ENCODE measurements at places on chromosomes 13 and 19. TPM values are rescaled to one million over a fixed set of nuclear protein-coding genes. Genes with fewer than 3 reads are reported as not detected.

DNA sequence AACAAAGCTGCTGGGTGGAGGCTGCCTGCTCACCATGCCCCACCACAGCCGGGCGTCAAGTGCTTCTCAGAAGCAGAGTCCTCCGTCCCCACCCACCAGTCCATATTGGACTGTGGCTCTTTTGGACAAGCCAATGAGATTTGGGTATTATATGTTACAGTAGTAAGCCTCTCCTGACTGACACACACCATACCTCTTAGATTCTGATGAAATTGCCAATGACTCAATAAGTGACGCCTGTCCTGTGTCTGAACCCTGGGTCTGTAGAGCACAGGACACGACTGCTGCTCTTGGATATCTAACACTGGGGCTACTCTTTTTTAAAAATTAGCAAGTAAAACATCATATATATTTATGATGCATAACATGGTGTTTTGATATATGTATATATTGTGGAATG, 44.8 kb upstream of the UBAC2 start:
- H3K4me3 ChIP-seq: no peak overlapping the region
- no peaks in the 10 kb centered on the region for H3K36me3 ChIP-seq
- peaks cover 9% of the 10 kb centered on the region for H3K27me3 ChIP-seq
- no peak overlapping the region for H3K27ac ChIP-seq

DNA sequence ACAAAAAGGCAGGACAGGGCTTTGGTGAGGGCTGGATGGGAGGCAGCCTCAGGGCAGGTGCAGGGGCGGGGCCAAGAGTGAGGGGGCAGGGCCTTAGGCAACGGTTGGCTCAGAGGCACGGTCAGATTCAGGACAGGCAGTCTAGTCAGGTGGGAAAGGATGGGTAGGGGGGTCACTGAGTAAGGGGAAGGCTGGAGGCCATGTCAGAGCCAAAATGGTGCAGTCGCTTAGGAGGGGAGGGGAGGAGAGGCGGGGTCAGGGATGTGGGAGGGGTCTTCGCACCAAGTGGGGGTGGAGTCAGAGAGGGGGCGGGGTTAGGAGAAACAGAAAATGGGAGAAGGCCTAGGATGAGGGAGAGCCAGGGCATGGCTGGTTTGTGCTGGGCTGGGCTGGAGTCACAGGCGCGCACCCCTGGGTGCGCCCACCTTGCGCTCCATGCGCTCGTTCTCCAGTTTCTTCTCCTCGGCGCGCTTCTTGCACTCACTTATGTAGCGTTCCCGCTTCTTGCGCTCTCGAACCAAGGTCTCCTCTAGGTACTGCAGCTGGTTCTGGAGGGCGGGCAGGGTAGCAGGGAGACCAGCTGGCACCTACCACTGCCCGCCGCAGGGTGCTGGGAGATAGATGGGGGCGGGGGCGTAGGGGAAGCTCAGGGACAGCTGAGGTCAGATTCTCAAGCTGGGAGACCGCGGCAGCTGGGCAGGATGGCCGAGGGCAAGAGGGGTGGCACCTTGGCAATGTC, 6.8 kb upstream of the RGL3 start:
- peaks cover 1% of the 10 kb centered on the region for H3K4me1 ChIP-seq
- H3K27ac ChIP-seq: no peak overlapping the region
- H3K4me3 ChIP-seq: no peak overlapping the region
- no peaks in the 10 kb centered on the region for H3K36me3 ChIP-seq
- peaks cover 7% of the 10 kb centered on the region for H3K27me3 ChIP-seq

The FIZ1 gene
- 12.1 TPM for total RNA-seq

- DNase-seq: no peak
- H3K27ac ChIP-seq: no peak overlapping the region
- no peaks in the 10 kb centered on the region for H3K36me3 ChIP-seq
- peaks cover 6% of the 10 kb centered on the region for H3K27me3 ChIP-seq
Observed at GRCh38 chr19:18975869-18976268, 34.9 kb upstream of the HOMER3 start.

GRCh38 chr19:50640368-50640767, 687 bp upstream of the SYT3 start:
- DNase-seq: no peak
- no peaks in the 10 kb centered on the region for H3K36me3 ChIP-seq
- no peak overlapping the region for H3K27ac ChIP-seq
- H3K4me3 ChIP-seq: no peak overlapping the region
- H3K4me1 ChIP-seq: no peaks in the 10 kb centered on the region

- H3K4me3 ChIP-seq: peak overlapping the region; percentile 83
- peak overlapping the region; percentile 90 for H3K27ac ChIP-seq
- H3K4me1 ChIP-seq: peaks cover 49% of the 10 kb centered on the region
Observed at GRCh38 chr13:111211789-111212516, 96.8 kb downstream of the ARHGEF7 start.

The CEACAM1 gene
- total RNA-seq: not detected

DNA sequence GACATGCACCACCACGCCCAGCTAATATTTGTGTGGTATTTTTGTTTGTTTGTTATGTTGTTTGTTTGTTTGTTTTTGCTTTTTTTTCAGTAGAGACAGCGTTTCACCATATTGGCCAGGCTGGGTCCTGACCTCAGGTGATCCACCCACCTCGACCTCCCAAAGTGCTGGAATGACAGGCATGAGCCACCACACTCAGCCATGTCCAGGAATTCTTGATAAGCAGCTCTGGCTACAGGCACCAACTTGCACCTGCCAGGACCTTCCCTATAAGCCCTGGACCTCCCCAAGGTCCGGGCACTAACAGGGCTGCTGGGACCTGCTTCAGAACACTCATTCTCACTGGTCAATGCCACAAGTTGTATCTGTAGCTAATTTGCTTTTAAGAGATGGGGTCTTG, 48.7 kb downstream of the TINCR start:
- DNase-seq: no peak
- H3K27ac ChIP-seq: no peak overlapping the region
- H3K4me1 ChIP-seq: no peaks in the 10 kb centered on the region
- peaks cover 27% of the 10 kb centered on the region for H3K27me3 ChIP-seq
- H3K4me3 ChIP-seq: no peak overlapping the region

DNA sequence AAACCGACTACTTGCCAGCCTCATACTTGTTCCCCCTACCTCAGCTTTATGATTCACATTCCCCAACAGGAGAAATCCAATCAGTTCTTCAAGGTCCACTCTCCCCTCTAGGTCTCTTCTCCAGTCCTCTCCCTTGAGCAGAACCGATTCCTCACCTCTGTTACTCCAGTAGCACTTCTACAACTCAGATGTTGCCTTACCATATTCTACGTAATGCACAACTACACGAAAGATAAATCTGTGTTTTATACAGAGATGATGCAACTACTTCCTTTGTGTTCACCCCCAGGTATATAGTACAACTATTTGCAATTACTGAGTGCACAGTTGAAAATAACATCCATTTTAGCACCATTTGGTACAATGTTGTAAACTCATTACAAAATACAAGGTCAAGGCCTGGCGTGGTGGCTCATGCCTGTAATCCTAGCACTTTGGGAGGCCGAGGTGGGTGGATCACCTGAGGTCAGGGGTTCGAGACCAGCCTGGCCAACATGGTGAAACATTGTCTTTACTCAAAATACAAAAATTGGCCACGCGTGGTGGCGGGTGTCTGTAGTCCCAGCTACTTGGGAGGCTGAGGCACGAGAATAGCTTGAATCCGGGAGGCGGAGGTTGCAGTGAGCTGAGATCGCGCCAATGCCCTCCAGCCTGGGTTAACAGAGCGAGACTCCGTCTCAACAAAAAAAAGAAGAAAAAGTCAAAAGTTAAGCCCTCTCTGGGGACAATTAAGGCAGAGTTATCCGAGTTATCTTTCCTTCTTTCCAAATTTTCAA, 2.8 kb upstream of the WBP4 start:
- H3K4me3 ChIP-seq: peak overlapping the region; percentile 89
- peaks cover 13% of the 10 kb centered on the region for H3K36me3 ChIP-seq
- H3K4me1 ChIP-seq: peaks cover 55% of the 10 kb centered on the region
- no peak for DNase-seq
- peaks cover 11% of the 10 kb centered on the region for H3K27me3 ChIP-seq

DNA sequence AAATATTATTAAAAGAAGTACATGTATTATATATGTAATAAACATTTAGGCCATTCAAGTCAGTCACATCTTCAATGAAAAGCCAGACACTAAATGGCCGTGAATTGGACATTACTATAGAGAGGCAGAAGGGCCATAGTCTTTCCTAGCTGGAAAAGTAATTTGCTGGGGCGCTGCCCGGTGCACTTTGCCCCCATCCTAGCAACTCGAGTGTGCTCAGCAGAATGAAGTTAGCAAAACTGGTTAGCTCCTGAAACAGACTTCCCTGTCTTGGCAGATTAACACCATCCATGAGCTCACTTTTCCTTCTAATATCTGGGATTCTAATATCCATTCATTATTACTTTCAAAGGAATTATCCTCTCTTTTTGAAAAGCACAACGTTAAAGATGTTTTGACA, 2.8 kb upstream of the SPRYD7 start:
- H3K36me3 ChIP-seq: no peaks in the 10 kb centered on the region
- no peak overlapping the region for H3K27ac ChIP-seq
- H3K4me1 ChIP-seq: peaks cover 14% of the 10 kb centered on the region
- H3K27me3 ChIP-seq: no peaks in the 10 kb centered on the region
- H3K4me3 ChIP-seq: no peak overlapping the region

DNA sequence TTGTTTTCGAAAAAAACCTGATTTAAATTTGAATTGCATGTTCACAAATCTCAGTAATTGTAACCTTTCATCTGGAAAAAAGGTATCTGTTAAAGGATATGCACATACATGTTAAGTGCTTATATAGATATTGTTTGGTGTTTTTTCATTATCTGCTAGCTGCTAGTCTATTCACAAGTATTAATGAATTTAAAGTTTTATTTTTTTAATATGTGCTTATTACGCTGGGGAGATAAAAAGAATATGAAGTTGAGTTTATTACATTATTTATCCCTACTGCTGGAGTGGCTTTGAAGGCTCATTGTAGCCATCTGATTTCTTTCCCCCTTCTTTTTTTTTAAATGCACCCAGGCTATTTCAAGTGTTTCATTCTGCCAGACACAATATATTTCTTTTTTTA, 3.9 kb upstream of the MAB21L1 start:
- H3K36me3 ChIP-seq: peaks cover 29% of the 10 kb centered on the region
- peak overlapping the region; percentile 92 for H3K4me3 ChIP-seq

DNA sequence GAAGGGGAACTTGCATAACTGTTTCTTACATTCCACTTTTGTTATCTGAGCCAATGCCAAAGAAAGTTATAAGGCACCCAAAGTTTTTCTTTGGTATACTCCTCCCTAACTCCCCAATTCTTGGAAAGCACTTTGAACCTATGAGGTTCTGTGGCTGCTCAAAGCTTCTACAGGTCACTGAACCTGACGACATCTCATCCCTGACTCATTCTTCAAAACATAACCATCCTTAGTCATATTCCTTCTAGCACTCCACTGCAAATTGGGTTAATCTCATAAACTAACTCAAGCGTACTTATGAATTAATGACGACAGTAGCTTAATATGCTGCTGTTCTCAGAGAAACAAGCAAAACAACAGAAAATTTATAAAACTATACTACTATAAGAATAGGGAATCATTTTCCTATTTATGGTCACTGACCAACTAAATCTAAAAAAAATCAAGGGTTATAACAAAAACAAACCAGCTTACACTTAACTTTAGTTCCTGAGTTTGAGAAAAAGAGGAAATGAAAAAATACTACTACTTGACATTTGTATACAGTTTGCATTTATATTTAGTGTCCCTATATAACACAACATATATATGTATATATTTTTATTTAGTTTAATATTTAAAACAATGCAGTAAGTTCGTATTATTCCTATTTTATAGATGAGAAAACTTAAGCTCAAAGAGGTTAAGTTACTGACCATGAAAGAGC, 69.1 kb downstream of the CAB39L start:
- peak overlapping the region; percentile 33 for H3K4me3 ChIP-seq
- H3K27ac ChIP-seq: peak overlapping the region; percentile 24
- peaks cover 27% of the 10 kb centered on the region for H3K4me1 ChIP-seq
- H3K36me3 ChIP-seq: no peaks in the 10 kb centered on the region
- DNase-seq: peak; percentile 78

GRCh38 chr19:40116075-40116474, 25.3 kb upstream of the ZNF780A start:
- H3K27ac ChIP-seq: no peak overlapping the region
- H3K36me3 ChIP-seq: peaks cover 3% of the 10 kb centered on the region
- DNase-seq: no peak
- no peak overlapping the region for H3K4me3 ChIP-seq
- no peaks in the 10 kb centered on the region for H3K4me1 ChIP-seq

The MEDAG gene
- total RNA-seq: not detected

GRCh38 chr13:98315902-98316301, 138.8 kb upstream of the RNF113B start:
- no peak overlapping the region for H3K4me3 ChIP-seq
- peaks cover 19% of the 10 kb centered on the region for H3K36me3 ChIP-seq
- peaks cover 1% of the 10 kb centered on the region for H3K27me3 ChIP-seq
- H3K4me1 ChIP-seq: peaks cover 10% of the 10 kb centered on the region
- no peak overlapping the region for H3K27ac ChIP-seq
- DNase-seq: no peak

The RFX1 gene
- 11.9 TPM for total RNA-seq

- peaks cover 75% of the 10 kb centered on the region for H3K4me1 ChIP-seq
- peak overlapping the region; percentile 67 for H3K27ac ChIP-seq
- peak; percentile 12 for DNase-seq
- H3K4me3 ChIP-seq: no peak overlapping the region
Observed at GRCh38 chr19:42816894-42817293, 51.4 kb upstream of the PSG8 start.

GRCh38 chr13:29046588-29046987, 226.4 kb downstream of the MTUS2 start:
- H3K27ac ChIP-seq: no peak overlapping the region
- no peak overlapping the region for H3K4me3 ChIP-seq
- H3K4me1 ChIP-seq: no peaks in the 10 kb centered on the region
- no peak for DNase-seq
- peaks cover 3% of the 10 kb centered on the region for H3K27me3 ChIP-seq

- H3K36me3 ChIP-seq: peaks cover 5% of the 10 kb centered on the region
- H3K4me1 ChIP-seq: peaks cover 20% of the 10 kb centered on the region
- no peak overlapping the region for H3K27ac ChIP-seq
- DNase-seq: no peak
- H3K4me3 ChIP-seq: peak overlapping the region; percentile 79
- peaks cover 59% of the 10 kb centered on the region for H3K27me3 ChIP-seq
Observed at GRCh38 chr13:99984461-99985240, 3.1 kb downstream of the ZIC2 start.

GRCh38 chr13:45682494-45683008, 19.6 kb upstream of the CBY2 start:
- no peak overlapping the region for H3K4me3 ChIP-seq
- H3K27me3 ChIP-seq: peaks cover 13% of the 10 kb centered on the region
- no peak for DNase-seq
- no peaks in the 10 kb centered on the region for H3K4me1 ChIP-seq

All from HFFc6 (cell line).